Muscle of arm (tissue), 14 donors: ENCODE measurements at places on chromosomes 5 and 9. TPM values are rescaled to one million over a fixed set of nuclear protein-coding genes. Genes with fewer than 3 reads are reported as not detected.

TPPP gene
- polyA plus RNA-seq = not detected

CRB2 gene
- 0.16 TPM for polyA plus RNA-seq

CXXC5 gene
- 67.0 TPM for polyA plus RNA-seq

PGM5 gene
- polyA plus RNA-seq = 49.0 TPM

OGN gene
- polyA plus RNA-seq = 897 TPM

VPS13A gene
- 26.4 TPM for polyA plus RNA-seq

TIMD4 gene
- 0.88 TPM for polyA plus RNA-seq

ADAMTS13 gene
- 8.2 TPM for polyA plus RNA-seq

FGF18 gene
- polyA plus RNA-seq = 12.5 TPM

MYOZ3 gene
- polyA plus RNA-seq = 17.7 TPM

GRXCR2 gene
- 0.11 TPM for polyA plus RNA-seq

C8G gene
- 0.79 TPM for polyA plus RNA-seq

MVB12B gene
- 9.8 TPM for polyA plus RNA-seq

TXNDC8 gene
- not detected for polyA plus RNA-seq

UCK1 gene
- polyA plus RNA-seq = 22.1 TPM

HDHD3 gene
- polyA plus RNA-seq = 5.6 TPM

EGFLAM gene
- polyA plus RNA-seq = 46.3 TPM

LPCAT1 gene
- polyA plus RNA-seq = 36.7 TPM

RNF145 gene
- 31.3 TPM for polyA plus RNA-seq

SLC45A2 gene
- polyA plus RNA-seq = 0.20 TPM

PTGDS gene
- polyA plus RNA-seq = 8.8 TPM
